ENCODE measurements at places on chromosomes 4 and X.

DNA sequence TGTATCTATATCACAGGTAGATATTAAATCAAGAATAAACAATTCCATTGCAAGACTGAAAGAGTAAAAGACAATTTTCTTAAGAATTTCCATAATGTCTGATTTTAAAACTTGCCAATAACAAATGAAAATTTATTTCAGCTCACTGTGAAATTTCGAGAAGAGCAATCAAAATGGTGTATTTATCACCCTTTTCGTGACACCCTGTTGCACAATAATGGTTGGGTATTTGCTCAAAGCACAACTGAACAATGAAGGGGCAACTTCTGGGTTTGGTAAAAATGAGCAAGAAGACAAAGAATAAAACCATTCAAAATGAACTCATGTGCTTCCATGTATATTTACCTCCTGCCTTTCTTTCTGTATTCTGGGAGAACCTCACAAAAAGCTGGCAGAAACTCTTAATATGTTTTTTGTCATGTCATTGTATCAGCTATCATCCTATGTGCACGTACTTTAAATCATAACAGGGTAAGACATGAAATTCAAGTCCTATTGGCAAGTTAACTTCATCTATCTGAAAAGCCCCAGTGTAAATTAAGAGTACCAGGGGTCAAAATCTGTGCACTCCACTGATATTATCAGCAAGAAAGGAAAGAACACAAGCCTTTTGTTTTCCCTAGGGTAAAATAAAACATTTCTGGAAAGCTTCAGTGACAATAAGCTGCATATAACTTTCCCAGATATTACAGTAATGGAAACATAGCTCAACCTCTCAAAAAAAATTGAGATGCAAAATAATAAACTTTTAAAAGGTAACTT lies 126.9 kb upstream of the CBR4 start:
- no peak for DNase-seq

- no peak for DNase-seq
Measured at GRCh38 chr4:140284456-140284855, 89.0 kb upstream of the SCOC start.

GRCh38 chr4:41446391-41446790 lies 91.6 kb upstream of the LIMCH1 start:
- DNase-seq, result no peak

GRCh38 chrX:143945171-143945570 lies 61.3 kb downstream of the UBE2NL start:
- DNase-seq, result no peak

DNA sequence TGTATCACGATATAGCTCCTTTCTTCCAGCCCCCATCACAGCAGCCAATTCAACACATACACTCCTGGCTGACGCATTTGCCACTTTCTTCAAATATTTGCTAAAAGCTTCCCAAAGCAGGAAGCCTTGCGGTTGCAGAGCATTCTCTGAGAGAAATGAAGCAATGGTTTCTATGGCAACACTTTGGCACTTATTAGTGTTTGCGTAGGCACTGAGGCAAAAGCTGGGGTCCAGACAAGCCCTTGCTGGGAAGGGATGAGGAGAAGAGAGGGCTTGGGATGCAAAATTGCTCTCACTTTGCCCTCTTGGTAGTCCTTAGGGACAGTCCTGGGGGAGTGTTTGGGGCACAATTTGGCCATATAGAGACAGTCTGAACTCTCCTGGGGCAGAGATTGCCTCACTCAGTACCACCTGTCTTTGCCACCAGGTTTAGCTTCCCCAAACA lies 55.0 kb upstream of the PAK3 start:
- DNase-seq, result peak; percentile 87

DNA sequence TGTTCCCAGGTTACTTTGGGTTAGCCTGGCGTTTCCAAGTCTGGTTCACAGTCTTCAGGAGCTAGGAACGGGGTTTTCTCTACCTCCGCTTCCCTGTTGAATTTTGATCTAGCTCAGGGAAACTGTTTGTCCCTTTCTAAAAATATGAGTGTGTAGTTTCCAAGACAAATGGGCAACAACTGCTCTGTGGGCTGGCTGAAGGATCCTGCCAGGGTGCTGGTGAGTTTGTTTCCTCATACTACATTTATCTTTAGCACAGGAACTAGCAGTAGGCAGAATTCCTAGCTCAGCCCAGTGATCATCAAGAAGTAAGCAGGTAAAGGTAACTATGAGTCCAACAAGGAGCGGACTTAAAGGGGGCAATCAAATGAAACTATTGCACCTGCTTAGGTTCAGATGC lies 13.3 kb upstream of the FAM47E start:
- no peak for DNase-seq

DNA sequence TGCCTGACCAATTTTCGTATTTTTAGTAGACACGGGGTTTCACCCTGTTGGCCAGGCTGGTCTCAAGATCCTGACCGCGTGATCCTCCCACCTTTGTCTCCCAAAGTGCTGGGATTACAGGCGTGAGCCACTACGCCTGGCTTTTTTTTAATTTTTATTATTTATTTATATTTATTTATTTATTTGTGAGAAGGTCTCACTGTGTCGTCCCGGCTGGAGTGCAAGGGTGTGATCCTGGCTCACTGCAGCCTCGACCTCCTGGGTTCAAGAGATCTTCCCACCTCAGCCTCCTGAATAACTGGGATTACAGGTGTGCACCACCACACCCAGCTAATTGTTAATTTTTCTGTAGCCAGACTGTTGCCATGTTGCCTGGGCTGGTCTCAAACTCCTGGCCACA lies 141.1 kb downstream of the CRLF2 start:
- no peak for DNase-seq

DNA sequence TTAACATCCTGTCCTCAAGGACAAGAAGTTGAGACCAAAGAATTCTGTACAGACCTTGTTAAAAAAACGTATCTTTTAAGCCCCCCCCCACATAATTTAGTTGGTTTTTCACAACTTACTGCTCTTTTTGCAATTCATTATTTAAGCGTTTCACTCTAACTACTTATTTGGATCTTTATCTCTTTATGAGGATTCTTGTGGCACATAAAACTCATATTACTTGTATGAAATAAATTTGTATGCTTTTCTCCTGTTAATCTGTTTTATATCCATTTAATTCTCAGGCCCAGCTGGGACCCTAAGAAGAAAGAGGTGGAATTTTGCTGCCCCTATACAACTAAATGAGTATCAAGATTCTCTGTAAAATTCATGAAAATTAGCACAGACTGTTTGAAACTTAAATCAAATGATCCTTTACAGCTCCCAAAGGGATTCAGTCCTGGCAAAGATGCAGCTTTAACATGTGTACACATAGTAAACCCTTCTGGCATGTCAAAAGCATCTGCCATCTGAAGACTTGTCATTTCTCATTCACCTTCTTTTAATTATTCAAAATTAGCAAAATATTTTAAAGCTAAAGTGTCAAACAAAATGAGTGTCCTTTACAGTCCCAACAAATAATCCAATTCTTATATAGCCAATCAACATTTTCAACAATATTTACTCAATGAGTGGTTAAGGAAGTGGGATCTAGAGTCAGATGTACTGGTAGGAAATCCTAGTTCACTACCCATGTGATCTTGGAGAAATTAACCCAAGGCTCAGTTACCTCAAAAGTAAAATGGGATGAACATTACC lies 17.7 kb downstream of the ARAP2 start:
- DNase-seq, result no peak
